Activated effector memory CD4-positive, alpha-beta T cell treated with Interleukin-2 at 50 U/mL for 16 hours (primary cell): ENCODE measurements at places on chromosomes 12 and 14.

- DNase-seq, result no peak
Measured at GRCh38 chr14:72303930-72304329, 371.7 kb downstream of the RGS6 start.

GRCh38 chr14:63282997-63283883 is 35.5 kb downstream of the GPHB5 start:
- DNase-seq, result no peak

GRCh38 chr12:87280356-87280755 is 748.8 kb downstream of the C12orf50 start:
- DNase-seq, result no peak

- no peak for DNase-seq
Measured at GRCh38 chr14:100678469-100678828, 48.2 kb upstream of the DLK1 start.

DNA sequence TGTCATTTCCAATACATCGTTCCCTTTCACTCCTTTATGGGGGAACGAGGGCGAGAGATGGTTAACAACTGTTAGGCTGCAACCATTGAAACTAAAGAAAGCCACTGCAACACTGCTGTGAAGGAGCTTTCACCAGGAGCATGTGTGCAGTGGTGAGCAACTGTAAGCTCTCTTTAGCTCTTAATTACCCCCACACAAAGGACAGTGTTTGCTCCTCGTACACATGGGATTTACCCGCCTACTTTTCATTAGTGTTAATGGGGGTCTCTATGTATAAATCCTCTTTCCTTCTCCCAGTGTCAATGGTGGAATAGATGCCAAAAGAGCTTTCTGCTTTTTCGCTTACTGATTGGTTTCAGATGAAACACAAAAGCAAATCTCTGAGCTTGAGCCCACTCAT is 343.1 kb downstream of the FLRT2 start:
- DNase-seq, result no peak

- DNase-seq, result no peak
Measured at GRCh38 chr14:94548131-94548998, 12.9 kb upstream of the SERPINA4 start.

DNA sequence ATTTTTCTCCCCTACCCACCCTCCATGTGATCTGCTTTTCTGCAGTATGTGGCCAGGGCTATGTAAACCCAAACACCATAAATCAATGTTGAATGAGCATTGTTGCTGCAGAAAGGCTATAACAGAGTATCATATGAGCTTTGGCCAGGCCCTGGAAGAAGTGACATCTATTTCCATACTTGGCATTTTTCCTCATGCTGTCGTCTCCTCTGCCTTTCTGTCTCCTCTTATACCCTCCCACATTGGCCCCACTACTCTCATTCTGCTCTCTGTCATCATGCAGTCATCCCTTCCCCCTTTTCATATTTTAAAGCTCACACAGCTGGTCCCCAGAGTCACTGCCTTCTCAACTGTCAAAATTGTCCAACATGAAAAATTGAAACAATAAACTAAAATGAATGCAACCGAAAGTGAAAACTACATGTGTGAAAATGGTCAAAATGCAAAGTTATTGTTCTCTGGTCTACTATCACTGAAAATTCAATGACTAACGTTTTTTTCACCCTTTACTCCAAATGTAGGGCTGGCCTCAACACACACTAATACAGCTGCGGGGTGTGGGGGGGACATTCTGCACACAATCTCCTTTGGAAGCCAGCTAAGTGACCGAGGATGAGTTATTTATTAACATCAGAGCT is 290.7 kb upstream of the TMPO start:
- DNase-seq, result no peak

- DNase-seq, result no peak
Measured at GRCh38 chr12:95674631-95675030, 115.9 kb downstream of the NTN4 start.

DNA sequence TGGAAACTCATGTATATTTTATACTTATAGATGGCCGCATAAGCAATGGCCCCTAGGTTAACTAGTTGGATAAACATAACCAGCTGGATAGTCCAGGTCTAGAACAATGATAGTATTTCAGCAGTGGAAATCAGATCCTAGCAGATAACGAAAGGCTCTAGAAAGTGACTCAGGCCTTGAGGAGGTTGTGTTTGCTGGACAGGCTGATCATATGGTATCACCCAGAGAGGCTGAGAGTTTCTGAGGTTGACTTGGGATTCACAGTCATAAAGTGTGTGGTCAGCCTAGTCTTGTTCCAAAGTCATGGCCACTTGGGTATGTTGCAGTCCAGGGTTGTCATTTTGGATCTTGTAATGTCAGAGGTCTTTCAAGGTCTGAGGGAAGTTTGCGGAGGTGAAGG is 16.8 kb downstream of the FLVCR2 start:
- no peak for DNase-seq

DNA sequence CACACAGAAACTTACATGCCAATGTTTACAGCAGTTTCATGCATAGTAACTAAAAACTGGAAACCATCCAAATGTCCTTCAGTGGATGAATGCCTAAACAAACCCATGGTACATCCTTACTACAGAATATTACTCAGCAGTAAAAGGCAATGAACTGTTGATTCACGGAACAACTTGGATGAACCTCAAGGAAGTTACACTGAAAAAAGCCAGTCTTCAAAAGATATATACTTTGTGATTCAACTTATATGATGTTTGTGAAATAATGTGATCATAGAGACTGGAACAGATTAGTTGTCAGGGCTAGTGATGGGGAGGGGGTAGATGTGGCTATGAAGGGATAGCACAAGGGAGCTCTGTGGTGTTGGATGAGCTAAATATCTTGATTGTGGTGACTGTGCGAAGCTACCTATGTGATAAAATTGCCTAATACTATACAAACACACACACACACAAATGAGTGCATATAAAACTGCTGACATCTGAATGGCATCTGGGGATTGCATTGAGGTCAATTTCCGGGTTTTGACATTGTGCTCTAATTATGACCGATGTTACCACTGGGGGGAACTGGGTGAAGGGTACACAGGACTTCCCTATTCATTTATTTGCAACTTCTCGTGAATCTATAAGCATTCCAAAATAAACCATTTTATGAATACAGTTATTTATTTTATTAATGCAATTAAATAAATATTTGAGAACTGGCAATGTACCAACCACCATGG is 94.3 kb downstream of the RIN3 start:
- no peak for DNase-seq

- DNase-seq, result no peak
Measured at GRCh38 chr12:10362828-10363657, 26.8 kb downstream of the KLRK1 start.
